Right atrium auricular region (tissue), 2 donors: ENCODE measurements at places on chromosomes 6 and 20.
A peak's percentile ranks its signal among the peaks of the same experiment; 100 is the strongest.

DNA sequence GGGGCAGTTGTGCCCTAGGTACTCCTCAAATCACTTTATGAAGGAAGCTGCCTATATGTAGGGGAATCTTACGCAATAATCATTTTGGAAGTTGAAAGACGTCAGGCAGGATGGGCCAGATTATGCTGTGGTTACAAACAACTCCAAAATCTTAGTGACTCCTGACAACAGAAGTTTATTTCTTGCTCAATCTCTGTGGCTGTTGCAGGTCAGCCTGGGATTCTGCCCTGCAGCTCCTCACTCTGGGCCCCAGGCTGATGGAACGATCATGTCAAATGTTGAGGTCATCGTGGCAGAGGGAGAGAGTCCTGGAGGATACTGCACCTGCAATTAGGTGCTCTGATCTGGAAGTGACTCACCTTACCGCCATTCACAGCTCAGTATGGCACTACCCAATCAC is 88.4 kb downstream of the ZDHHC14 start:
- DNase-seq: no peak
- H3K4me3 ChIP-seq: no peak overlapping the region
- H3K36me3 ChIP-seq: no peaks in the 10 kb centered on the region

DNA sequence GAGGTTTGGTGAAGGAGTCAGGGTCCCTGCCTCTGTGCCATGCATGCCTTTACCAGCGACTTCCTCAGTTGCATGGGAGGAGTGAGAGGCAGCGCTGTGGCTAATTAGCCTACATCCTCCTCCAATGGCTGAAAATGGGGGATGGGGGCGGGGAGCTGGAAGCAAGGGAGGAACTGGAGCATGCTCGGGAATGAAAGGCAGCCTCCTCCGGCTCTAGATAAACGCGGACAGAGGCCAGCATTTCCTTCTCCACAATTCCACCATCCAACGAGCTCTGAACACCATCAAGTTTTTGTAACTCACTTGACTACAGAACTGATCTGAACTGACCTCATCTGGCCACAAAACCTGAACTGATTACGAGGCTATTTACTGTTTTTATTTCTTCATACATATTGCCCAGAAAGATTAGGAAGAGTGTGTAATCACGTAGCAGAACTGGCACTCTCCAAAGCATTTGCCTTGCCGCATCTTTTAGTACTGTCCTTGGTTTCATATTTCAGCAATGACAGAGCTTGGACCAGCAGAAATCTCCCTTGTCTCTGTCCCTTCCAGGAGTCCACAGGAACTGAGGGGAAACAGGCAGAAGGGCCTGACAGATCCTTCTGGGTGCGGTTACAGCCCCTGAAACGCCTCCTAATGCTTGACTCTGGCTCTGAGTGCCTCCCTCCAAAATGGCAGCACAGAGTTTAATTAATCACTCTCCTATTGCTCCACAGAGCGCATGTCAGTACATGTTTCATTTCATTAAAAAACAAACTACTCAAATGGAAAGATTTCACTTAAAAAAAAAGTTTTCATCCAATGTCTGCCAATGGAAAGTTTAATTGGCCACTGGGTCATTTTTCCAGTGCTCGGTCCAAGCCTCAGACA is 58.2 kb upstream of the TRAF3IP2 start:
- no peaks in the 10 kb centered on the region for H3K36me3 ChIP-seq
- H3K27me3 ChIP-seq: no peaks in the 10 kb centered on the region
- H3K4me1 ChIP-seq: no peaks in the 10 kb centered on the region
- H3K4me3 ChIP-seq: no peak overlapping the region
- DNase-seq: no peak

- no peak overlapping the region for H3K4me3 ChIP-seq
- no peaks in the 10 kb centered on the region for H3K4me1 ChIP-seq
- no peak for DNase-seq
- H3K36me3 ChIP-seq: no peaks in the 10 kb centered on the region
Observed at GRCh38 chr6:156934069-156934460, 156.9 kb downstream of the ARID1B start.

DNA sequence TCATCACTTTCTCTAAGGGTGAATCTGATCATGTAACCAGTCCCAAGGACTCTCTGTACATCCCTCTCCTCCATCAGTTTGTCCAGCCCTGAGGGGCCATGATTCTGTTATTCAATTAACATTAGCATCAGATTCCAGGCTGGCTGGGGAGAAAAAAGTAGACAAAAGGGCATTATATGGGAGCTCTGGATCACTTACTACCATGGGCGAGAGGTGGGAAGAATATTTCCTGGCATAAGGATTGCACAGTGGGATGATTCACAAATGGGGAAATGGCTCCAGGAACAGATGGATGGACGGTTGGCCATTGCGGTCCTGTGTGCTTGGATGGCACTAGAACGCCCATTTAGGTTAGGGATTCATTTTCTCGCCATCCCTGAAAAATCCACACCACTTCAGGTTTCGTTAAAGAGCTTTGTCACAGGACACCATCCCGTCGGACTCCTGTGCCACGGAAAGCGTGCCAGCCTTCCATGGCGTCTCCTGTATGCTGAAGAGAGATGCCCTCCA is 112.6 kb downstream of the THBS2 start:
- H3K27ac ChIP-seq: peak overlapping the region; percentile 52
- no peaks in the 10 kb centered on the region for H3K36me3 ChIP-seq
- DNase-seq: no peak

- H3K27ac ChIP-seq: peak overlapping the region; percentile 34
- peaks cover 15% of the 10 kb centered on the region for H3K4me1 ChIP-seq
- no peak overlapping the region for H3K4me3 ChIP-seq
- no peaks in the 10 kb centered on the region for H3K36me3 ChIP-seq
Observed at GRCh38 chr6:195861-196360, 96.4 kb upstream of the DUSP22 start.

- H3K4me1 ChIP-seq: peaks cover 24% of the 10 kb centered on the region
- no peak overlapping the region for H3K4me3 ChIP-seq
- peaks cover 34% of the 10 kb centered on the region for H3K27me3 ChIP-seq
- H3K36me3 ChIP-seq: no peaks in the 10 kb centered on the region
Observed at GRCh38 chr20:62710886-62711702, 2.5 kb downstream of the NTSR1 start.

DNA sequence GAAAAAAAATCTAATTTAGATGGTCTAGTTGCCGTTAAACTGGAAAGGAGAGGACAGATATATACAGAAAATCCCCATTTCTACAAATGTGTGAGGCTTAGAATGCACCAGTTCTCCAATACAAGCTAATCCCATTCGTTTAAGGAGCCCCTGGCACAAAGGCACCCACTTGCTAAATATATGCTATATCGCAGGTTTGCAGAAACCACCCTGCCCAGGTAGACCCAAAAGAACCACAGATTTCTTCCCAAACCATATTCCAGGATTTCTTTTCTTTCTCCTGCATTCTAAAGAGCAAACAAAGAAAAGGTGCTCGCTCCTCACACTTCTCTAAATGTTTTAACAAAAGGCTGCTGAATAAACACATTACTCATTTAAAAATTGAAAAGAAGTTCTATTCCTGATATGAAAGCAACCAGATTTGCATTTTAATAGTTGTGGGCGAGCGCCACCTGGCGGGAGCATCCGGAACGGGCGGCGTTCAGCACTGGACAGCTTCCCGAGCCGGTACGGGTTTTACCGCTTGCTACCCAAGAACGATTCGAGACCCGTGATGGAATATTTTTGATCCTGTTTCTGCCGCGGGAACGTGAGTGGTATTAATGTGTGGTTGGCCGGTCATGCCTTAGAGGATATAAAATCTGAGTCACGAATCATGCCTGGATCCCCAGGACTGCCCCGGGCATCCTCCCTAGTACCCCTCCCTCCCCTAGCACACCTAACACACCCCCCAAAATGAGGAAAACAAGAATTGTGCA is 2.1 kb downstream of the PTPRT start:
- H3K36me3 ChIP-seq: no peaks in the 10 kb centered on the region
- peaks cover 5% of the 10 kb centered on the region for H3K27me3 ChIP-seq
- peaks cover 16% of the 10 kb centered on the region for H3K4me1 ChIP-seq
- peak; percentile 86 for DNase-seq
- no peak overlapping the region for H3K4me3 ChIP-seq

GRCh38 chr20:5895626-5896025 is 54.7 kb downstream of the TRMT6 start:
- H3K4me3 ChIP-seq: no peak overlapping the region
- H3K36me3 ChIP-seq: no peaks in the 10 kb centered on the region
- no peaks in the 10 kb centered on the region for H3K4me1 ChIP-seq
- no peak overlapping the region for H3K27ac ChIP-seq

DNA sequence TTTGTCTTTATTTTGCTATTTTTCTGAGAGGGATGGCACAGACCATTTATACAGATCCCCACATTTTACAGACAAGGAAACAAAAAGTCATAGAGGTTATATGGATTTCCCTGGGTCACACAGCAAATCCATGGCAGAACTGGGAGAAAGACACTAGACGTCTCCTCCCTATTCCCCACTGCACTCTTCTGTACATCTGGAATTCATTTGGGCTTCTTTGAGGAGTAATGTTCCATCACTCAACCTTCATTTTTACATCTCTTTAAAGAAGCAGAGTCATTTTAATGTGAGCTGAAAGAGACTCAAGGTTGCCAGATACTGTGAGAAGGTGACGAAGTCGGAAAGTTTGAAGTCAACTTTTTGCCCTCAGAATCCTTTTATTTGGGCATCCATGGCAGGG is 207.3 kb downstream of the OTOR start:
- no peaks in the 10 kb centered on the region for H3K36me3 ChIP-seq
- no peaks in the 10 kb centered on the region for H3K4me1 ChIP-seq
- H3K27me3 ChIP-seq: no peaks in the 10 kb centered on the region
- DNase-seq: no peak

GRCh38 chr6:131460614-131461000 is 112.4 kb upstream of the ARG1 start:
- DNase-seq: no peak
- no peak overlapping the region for H3K27ac ChIP-seq
- no peaks in the 10 kb centered on the region for H3K36me3 ChIP-seq
- H3K4me3 ChIP-seq: no peak overlapping the region

DNA sequence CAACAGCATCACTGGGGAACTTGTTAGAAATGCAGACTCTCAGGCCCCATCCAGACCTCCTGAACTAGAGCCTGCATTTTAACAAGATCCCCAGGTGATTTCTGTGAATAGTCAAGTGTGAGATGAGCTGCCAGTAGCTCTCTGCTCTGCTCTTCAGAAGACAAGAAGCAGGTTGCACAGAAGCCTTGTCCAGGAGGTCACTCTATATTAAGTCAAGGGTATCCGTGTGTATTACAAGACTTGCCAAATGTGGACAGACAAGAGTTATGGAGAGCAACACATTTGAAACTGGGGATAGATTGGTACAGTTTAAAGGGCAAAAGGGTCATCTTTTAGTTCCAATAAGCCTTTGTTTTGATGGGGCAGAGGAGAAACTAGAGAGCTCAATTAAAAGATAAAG is 23.2 kb upstream of the RIN2 start:
- no peak overlapping the region for H3K4me3 ChIP-seq
- H3K36me3 ChIP-seq: no peaks in the 10 kb centered on the region
- no peaks in the 10 kb centered on the region for H3K27me3 ChIP-seq
- DNase-seq: no peak

DNA sequence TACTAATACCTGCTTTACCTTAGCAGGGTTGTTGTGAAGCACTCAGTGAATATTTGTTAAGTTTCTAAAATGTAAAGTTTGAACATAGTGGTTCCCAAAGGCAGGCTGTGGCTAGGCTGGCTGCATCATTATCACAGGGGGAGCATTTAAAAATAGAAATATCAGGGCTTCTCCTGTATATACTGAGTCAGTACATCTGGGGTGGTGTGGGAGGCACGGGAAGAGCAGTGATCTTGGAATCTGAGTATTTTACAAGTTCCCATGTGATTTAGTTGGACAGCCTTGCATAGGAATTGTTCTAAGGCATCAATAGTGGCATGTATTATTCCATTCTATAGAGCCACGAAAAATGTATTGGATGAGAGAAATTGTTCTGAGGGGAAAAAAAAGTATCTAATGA is 8.0 kb downstream of the CDC5L start:
- H3K27ac ChIP-seq: no peak overlapping the region
- no peak overlapping the region for H3K4me3 ChIP-seq

DNA sequence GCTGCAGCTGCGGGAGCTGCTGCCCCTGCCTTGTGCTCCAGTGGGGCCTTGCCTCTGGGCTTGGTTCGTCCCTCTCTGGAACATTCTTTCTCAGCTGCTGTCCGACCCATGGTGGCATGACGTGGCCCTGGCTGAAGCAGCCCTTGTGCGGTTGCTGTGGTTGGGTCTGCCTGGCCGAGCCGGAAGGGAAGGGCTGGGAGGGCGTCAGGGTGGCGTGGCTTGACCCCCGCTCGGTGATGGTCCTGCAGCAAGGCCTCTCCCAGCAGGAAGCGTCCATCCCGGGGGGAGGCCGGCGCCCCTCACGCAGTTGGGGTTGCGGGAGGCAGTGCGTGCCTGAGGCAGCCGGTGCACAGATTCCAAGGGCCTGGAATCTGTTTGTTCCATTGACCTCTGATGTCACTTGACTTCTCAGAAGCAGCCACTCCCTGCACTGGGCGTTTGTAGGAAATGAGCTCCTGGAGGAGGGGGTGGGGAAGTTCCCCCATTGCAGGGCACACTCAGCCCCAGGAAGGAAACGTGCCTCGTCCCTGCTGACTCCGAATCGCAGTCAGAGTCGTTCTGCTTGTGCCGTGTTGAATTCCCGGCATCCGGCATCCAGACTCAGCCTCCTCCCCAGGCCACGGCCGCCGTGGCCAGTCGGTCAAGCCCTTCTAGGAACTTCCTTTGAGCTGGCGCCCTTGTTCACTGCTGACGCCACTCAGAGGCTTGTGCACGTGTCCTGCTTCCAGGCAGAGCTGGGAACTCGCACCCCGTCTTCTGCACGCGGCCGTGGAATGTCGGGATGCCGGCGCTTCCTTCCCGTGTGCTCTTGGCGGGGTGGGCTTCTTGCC is 9.7 kb upstream of the TNFRSF6B start:
- H3K27me3 ChIP-seq: no peaks in the 10 kb centered on the region
- H3K4me1 ChIP-seq: no peaks in the 10 kb centered on the region
- H3K36me3 ChIP-seq: no peaks in the 10 kb centered on the region
- H3K27ac ChIP-seq: peak overlapping the region; percentile 81

DNA sequence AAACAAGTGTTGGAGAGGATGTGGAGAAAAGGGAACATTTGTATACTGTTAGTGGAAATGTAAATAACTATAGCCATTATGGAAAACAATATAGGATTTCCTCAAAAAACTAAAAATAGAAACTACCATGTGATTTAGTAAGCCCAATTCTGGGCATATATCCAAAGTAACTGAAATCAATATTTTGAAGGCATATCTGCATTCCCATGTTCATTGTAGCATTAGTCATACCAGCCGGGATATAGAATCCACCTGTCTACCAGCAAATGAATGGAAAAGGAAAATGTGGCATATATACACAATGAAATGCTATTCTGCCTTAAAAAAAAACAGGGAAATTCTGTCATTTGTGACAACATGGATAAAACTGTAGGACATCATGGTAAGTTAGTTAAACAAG is 15.3 kb upstream of the C6orf58 start:
- no peak for DNase-seq
- no peak overlapping the region for H3K27ac ChIP-seq
- no peaks in the 10 kb centered on the region for H3K4me1 ChIP-seq
- H3K36me3 ChIP-seq: no peaks in the 10 kb centered on the region
- no peak overlapping the region for H3K4me3 ChIP-seq

- no peak for DNase-seq
- H3K36me3 ChIP-seq: no peaks in the 10 kb centered on the region
- H3K27me3 ChIP-seq: no peaks in the 10 kb centered on the region
- no peak overlapping the region for H3K4me3 ChIP-seq
- H3K27ac ChIP-seq: peak overlapping the region; percentile 52
Observed at GRCh38 chr6:25007269-25007699, 71.5 kb upstream of the RIPOR2 start.
